ENCODE measurements at places on chromosomes 5 and 9. TPM values are rescaled to one million over a fixed set of nuclear protein-coding genes. Genes with fewer than 3 reads are reported as not detected.

Gene KCNIP1
- total RNA-seq = not detected

Gene TBC1D9B
- 56.4 TPM for total RNA-seq

Gene CAVIN4
- 1.2 TPM for total RNA-seq

Gene SEMA6A
- 0.66 TPM for total RNA-seq

Gene RNF208
- 0.15 TPM for total RNA-seq

Measured in smooth muscle cell of trachea (primary cell).